ENCODE measurements at places on chromosomes 1 and 21. TPM values are rescaled to one million over a fixed set of nuclear protein-coding genes. Genes with fewer than 3 reads are reported as not detected.

DNA sequence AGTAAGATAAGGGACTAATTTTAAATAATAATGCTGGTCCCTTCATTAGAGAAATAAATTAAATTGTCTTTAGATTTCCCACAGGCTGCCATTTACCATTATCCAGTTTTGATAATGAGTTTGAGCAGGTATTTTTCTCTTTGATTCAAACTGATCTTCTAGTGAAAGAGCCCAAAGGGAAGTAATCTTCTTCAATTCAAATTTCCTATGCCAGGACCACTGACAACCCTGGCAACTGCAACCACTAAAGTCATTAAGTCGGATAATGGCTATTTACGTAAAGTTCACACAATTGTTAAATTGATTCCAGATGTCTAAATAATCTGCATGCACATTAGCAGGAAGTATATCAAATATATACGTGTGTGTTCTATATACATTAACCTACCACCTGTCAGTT, 399.3 kb downstream of the PTPRC start:
- DNase-seq: no peak

DNA sequence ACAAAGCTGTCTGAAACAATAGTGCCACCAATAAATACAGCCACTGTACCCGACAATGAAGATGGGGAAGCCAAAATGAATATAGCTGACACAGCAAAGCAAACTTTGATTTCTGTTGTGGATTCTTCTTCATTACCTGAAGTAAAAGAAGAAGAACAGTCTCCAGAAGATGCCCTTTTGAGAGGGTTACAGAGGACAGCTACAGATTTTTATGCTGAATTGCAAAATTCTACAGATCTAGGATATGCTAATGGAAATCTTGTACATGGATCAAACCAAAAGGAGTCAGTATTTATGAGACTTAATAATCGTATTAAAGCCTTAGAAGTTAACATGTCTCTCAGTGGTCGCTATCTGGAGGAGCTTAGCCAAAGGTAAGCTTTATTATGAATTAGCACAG, 56.6 kb downstream of the SUCO start:
- no peak for DNase-seq

GRCh38 chr1:205272536-205272935, 44.8 kb downstream of the TMCC2 start:
- no peak for DNase-seq

- no peak for DNase-seq
These were observed 333.6 kb downstream of the DUSP10 start for GRCh38 chr1:221408117-221408803.

Gene DYNLT5
- 57.9 TPM for total RNA-seq

Measured in endothelial cell (in vitro differentiated cells).